C1 segment of cervical spinal cord (tissue), 14 donors: ENCODE measurements at places on chromosomes 3 and 15.

DNA sequence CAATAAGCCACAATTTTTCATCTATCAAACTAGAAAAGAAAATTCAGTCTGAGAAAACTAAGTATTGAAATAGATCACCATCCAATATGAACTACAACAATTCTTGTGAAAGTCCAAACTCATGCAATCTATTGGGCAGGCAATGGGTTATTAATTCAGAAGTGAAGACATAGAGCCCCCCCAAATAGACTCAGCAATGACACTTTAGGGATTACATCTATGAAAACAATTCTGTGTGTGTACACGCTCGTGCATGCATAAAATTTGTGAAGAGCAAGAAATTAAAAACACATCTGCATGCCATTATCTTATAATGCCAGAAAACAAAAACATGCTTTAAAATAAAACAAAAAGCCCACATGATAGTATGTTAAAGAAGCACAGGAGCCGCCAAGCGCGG, 151.3 kb downstream of the NR1I2 start:
- DNase-seq, result no peak

DNA sequence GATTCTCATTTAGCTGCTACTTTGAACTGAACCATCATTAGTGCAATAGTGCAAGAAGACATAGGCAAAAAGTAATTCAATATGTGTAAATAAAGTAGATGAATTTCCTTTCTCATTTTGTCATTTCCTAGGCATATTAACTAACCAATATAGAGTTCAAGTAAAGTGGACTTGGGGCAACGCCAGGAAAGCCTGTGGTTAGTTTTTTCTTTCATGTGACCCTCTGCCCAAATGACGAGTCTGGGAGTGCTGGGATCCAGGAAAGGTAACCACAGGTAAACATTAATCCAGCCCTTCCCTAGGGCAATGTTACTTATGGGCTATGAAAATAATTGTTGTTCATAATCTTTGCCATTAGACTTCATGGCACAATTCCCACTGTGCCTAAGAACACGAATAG, 181.0 kb downstream of the VPS13C start:
- DNase-seq, result no peak

DNA sequence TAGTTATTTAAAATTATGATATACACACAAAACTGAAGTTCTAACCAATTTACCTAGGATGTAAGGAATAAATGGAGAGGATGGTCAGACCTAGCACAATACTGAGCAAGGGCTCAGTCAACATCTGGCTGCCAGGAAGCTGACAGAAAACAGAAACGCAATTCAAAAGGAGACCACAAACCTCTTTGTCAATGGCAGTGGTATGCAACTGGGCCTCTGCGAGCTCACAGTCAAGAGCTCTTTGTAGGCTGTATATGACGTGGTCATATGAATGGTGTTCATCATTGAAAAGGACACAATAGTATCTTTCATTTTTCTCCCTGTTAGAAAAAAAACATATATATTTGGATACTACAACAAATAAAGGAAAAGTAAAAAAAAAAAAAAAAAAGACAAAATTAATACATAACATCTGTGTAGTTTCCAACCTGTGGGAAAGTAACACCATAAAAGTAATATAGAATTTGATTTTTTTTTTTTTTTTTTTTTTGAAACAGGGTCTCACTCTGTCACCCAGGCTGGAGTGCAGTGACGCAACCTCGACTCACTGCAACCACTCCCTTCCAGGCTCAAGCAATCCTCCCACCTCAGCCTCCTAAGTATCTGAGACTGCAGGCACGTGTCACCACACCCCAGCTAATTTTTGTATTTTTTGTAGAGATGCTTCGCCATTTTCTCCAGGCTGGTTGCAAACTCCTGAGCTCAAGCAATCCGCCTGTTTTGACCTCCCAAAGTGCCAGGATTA, 37.9 kb downstream of the UBR1 start:
- DNase-seq, result no peak

- DNase-seq, result no peak
These were observed 74.0 kb downstream of the TFRC start for GRCh38 chr3:196007744-196008335.

GRCh38 chr3:137642831-137643230, 121.3 kb upstream of the SOX14 start:
- no peak for DNase-seq

DNA sequence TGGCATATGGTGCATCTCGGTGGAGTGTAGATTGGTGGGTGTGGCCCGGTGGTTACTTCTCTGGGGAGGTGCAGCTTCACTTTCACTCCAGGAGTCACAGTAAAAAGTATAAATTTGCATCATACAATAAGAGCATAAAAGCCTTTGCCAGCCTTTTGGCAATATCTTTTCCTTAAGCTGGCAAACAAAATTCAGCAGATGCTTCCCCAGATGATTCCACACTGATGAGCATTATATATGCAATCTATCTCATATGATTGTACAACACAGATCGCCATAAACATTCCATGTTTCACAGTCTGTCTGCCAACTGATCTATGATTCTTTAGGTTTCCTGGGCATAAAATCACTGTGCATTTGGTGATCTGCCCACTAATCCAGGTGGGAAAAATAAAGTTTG, 120.2 kb upstream of the ALCAM start:
- DNase-seq, result no peak

DNA sequence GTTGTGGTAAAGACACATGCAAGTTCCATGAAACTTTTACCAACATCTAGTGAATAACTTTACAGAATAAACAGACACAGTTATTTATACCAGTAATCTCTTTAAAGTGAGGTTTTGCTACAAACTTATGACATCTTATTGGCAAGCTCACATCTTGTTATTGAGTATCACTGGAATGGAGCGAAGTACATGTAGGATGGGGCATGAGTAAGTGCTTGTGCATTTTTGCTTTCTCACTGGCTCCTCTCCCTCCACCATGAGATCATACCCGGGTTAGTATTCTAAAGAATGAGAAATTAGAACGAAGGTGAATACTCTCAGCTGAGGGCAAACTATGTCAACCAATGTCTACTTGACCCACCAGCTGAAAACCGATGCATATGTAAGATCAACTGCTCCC, 193.3 kb upstream of the ZNF717 start:
- DNase-seq, result no peak

- no peak for DNase-seq
These were observed 8.3 kb downstream of the BMF start for GRCh38 chr15:40100123-40100946.

DNA sequence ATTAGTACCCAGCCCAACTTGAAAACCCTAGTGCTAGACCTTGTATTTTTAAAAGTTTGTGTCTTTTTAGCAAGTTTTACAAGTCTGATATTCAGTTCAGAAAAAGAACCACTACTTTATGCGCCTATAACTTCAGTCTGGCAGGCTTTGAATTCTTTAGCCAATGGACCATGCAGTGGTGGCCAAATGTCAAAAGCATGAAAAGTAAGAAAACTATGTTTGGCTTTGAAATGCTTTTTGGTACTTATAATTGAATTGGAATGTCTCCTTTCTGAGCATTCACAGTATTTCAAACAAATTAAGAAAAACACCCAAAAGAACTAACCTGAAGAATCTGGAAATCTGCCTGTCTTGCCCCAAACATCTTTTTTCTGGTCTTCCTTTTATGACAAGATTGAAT, 12.8 kb downstream of the WDR48 start:
- DNase-seq, result no peak

- no peak for DNase-seq
These were observed 1.0 kb upstream of the CRYBG3 start for GRCh38 chr3:97820780-97821179.

- no peak for DNase-seq
These were observed 434.5 kb upstream of the RGMA start for GRCh38 chr15:93523481-93523880.

GRCh38 chr3:129575997-129576384, 30.5 kb downstream of the PLXND1 start:
- no peak for DNase-seq

DNA sequence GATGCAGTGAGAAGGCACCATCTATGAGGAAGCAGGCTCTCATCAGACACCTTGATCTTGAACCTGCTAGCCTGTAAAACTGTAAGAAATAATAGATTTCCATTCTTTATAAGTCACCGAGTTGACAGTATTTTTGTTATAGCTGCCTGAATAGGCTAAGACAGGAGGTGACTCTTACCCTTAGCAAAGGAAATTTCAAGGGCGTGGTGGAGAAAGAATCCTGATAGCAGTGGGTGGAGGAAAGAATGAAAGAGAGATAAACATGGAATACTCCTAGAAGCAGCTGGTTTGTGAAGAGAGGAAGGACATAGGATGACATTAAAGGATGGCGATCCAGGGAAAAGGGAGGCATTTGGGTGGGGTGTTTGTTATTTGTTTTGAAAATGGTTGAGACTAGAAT, 41.4 kb downstream of the SIDT1 start:
- no peak for DNase-seq

GRCh38 chr3:56681984-56682461, 1.0 kb downstream of the TASOR start:
- peak; percentile 72 for DNase-seq

DNA sequence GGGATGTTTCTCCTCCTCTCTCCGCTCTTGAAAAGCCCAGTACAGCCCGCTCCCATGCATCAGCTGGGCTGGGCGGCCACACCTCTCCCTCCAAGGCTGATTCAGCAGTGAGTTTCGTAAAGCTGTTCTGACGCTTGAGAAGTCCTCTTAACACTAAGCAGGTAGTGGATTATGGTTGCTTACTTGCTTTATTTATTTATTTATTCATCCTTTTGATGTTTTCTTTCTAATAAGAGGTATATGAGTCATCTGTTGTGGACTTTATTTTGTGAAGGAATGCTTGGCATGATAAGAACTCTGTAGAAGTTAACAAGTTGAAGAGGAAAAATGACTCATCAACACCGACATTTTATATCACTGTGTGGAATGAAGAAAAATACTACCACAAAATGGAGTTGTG, 285.0 kb downstream of the SQOR start:
- DNase-seq, result no peak

DNA sequence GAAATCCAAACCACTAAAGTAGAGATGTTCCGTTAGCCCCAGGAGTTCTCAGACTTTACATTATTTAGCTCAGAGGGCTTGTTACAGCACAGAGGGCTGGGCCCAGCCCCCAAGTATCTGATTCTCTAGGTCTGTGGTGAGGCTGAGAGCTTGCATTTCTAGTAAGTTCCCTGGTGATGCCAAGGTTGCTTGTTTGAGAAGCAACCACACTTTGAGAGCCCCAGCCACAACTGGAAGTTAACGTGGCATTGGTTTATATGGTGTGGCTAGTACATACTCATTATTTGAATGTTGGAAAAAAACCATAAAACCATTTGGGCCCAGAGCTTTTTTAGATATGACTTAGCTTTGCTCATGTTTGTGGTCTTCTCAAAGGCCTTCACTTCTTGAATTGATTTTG, 35.9 kb downstream of the PRR23E start:
- DNase-seq, result no peak

GRCh38 chr3:146077181-146077580, 83.8 kb downstream of the PLOD2 start:
- no peak for DNase-seq

DNA sequence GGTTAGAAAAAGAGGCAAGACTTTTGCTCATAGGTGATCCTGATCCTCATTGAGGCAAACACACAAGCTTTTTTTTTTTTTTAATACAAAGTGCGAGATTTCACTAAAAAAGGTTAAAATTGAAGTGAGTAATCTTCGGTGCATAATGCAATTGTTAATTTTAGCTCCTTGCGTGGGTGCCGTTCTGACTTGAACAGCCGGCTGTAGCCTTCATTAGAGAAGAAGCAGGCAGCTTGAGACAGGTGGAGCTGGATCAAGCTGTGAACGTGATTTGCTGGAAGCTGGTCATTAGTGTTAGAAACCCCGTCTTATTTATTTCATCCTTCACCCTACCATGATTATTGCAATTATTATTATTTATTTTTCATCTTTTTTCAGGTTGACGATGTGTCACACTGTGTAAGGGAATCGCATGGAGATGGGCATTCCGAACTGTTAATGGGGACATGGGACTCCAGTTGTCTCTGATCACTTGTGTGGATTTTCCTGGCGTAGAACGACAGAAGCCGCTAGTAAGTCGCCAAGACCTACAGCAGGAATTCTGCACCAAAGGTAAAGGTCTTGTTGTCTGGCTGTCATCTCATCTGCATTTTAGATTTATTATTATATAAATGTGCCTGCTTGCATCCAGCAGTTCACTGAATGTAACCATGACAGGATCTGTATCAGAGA, 40.2 kb downstream of the ARPP21 start:
- no peak for DNase-seq

DNA sequence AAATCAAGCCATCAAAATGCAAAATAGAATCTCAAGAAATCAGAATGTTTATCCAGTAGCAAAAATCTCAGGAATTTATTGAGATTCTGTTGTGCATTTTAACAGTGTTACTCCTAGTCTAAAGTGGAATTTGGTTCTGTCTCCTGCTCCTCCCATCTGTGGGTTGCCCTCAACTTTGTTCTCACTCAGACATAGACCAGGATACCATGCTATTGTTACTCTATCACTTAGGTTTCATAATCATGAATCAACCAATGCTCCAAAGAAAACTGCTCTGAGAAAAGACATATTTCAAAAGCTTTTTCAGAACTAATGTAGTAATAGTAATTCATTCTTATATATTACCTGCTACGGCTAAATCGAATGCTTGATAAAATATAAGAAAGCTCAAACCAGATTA, 274.7 kb downstream of the RBMS3 start:
- DNase-seq, result no peak

DNA sequence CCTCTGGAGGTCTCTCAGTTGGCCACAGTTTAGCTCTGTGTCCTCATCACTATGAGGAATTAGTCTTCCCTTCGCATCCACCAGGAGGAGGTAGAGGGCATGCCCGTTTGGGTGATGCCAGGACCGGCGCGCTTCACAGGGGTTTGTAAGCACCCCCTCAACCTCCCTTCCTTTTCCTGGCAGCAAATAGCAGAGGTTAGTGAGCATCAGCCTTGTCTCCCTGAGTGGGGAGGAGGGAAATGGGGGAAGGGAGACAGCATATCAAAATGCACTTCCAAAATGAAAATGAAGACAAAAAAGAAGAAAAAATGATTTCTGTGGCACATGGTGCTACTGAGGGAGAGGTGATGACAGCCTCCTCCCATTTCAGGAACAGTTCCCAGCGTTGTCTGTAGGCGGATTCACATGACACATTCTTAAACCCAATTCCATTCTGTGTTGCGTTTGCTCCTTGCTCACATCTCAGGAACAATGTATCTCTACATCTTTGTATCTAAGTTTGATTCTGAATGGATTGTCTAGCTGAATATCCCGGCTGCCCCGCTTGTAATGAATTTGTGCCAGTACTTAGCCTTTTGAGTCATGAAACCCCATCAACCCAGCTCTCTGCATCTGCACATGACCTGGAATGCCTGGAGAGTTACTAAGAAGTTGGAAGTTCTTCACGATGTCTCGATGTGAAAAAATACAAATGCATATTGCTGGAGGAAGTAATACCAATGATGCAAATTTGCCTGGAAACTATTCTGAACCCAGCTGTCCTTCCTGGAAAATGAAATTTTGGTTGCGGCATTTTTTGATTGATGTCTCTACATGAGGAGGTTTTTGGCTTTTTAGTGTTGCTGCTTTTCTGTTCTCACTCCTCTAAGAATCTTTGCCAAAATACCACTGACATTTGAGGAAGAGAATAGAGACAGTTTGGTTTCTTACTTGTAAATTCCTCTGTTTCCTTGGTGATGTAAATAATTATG, 45.2 kb downstream of the TYRO3 start:
- no peak for DNase-seq

- no peak for DNase-seq
These were observed 22.2 kb downstream of the TMEM212 start for GRCh38 chr3:171865191-171865865.

GRCh38 chr15:82995938-82996337, 9.9 kb downstream of the RAMAC start:
- DNase-seq, result no peak
